ENCODE measurements at places on chromosomes 12 and 14.

DNA sequence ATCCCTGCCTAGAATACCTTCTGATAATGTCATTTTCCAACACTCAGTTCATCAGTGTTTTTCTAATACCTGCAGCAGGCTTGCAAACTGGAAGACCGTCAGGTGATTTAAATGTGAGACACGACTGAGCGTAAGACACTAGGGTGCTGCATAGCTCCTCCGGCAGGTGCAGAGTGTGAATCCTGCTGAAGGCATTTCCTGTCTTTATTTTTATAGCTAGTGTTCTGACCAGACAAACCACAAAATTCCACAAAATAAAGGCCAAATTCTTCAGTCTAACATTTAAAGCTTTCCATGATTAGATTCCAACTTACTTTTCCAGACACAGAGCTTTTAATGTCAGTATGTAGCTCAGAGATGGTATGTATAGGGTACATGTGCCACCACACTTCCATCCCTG, 70.7 kb downstream of the BBS10 start:
- peak; percentile 81 for DNase-seq

- no peak for DNase-seq
These were observed 119.2 kb upstream of the NCOR2 start for GRCh38 chr12:124686370-124687173.

DNA sequence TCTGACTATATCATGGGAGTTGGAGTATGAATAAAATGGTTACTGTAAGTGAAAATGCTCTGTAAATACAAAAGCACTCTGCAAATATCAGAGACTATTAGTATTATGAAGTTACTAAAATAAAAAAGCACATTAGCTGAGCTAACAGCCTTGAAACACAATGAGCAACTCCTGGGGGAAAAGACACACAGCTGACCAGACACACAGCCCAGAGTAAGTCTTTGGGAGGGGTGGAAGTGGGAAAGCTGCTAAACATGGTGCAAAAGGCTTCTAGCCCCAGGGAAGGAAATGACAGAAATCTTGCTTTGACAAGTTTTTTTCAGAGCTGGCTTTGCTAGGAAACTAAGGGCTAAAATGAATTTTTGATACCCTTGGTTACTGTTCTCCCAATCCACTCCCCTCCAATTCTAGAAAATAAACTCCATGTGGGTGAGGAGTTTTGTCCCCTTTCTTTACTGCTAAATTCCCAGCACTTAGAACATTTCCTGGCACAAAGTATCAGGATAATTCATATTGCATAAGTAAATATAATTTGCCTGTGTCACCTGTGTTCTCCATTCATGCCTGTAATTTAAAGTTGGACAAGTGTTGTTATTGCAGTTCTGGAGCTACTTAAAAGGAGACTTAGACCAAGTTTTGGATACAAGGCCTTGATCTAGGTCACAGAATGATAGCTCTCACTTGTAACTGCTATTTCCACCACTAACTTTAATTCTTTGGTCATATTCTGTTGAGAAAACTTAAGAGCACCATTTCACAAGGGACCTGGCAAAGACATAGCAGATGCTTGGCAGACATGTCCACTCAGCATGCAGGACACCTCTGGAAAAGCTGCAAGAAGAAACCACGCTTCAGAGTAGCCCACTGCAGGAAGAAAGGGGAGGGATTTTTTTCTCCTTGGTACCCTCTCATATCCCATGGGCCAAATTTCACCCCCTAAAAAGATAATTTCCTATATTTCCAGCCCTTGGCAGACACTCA, 19.0 kb upstream of the RAB3IP start:
- DNase-seq = no peak

GRCh38 chr14:89484051-89484844, 67.2 kb upstream of the FOXN3 start:
- no peak for DNase-seq

DNA sequence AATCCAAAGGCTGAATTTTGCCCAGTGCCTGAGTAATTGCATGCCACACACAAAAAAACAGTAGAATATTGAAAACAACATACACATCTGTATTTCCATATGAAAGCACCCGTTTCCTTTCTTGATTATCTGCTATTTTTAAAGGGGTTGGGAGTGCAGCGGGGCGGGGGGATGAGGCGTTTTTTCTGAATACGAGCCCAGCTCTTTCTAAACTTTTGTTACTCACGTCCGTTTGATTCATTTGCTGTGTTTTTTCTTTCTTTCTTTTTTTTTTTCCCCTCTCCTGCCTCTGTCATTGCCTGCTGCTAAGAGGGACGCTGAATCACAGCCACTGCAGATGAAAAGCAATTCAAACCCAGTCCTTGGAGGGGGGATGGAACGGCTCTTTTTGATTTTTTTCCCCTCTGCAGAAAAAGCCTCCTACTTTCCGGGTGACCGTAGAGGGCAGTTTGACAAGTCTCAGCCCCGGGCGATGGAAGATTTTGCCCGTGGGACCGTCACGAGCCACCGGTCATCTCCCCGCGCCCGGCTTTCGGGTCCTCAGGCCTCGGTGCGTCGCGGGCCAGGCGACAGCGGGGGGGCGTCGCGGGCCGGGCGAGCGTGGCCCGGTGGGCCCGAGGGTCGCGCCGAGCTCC, 572 bp upstream of the RASSF8 start:
- DNase-seq = peak; percentile 78

- DNase-seq = no peak
These were observed 6.1 kb upstream of the ACRBP start for GRCh38 chr12:6653342-6653741.

DNA sequence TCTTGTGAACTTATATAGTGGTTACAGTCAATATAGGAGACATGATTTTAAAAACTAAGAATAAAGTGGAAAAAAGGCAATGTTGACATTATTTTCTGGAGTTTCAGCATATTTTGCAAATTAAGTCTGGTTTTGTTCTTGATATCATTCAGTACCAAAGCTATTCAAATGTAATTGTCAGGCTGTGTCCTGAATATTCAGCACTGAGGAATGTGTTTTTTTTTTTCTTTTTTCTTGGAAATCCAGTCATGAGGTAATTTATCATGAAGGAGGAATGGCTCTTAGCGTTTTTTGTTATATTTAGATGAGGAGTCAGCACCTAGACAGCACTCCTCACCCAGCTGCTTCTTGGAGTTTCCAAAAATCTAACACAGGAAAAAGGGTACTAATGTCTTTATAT, 225.5 kb downstream of the CCDC91 start:
- DNase-seq = peak; percentile 90

- DNase-seq = no peak
These were observed 34.1 kb downstream of the CYP46A1 start for GRCh38 chr14:99718031-99718810.

DNA sequence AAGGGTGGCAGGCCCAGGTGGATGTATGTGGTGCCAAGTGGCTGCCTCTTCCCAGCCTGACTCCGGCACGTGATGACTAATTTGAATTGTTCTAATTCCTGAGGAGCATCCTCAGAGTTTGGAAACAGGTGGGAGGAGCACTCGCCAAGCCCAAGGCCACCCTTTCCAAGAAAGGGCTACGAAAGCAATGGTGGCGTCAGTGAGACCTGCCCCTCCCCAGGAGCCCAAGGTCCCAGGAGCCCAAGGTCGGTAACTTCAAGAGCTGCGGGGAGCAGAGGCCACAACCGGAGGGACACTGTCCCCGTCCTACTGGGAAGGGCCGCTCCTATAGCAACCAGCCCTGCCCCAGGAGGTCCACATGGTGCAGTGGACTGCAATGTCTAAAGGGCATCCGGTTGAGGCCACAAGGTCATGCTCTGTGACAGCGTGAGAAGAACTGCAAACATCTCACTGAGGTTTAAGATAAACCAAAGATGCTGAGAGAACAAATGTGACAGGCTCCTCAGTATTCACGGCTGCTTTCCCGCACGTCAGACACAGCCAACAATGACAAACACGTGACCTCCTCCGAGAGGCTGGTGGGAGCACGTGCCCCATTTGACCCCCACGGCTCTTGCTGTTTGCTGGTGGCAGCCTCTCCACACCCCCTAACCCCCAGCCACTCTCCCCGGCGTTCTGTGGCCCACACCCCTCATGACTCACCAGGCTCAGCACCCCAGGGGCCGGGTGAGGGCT, 79.6 kb downstream of the ITPK1 start:
- peak; percentile 44 for DNase-seq

Measured in AG10803 (cell line).